Lung microvascular endothelial cell (primary cell): ENCODE measurements at places on chromosomes 16 and 17. TPM values are rescaled to one million over a fixed set of nuclear protein-coding genes. Genes with fewer than 3 reads are reported as not detected.

Gene C17orf100
- total RNA-seq, result 0.22 and 0.40 TPM in 2 replicates

DNA sequence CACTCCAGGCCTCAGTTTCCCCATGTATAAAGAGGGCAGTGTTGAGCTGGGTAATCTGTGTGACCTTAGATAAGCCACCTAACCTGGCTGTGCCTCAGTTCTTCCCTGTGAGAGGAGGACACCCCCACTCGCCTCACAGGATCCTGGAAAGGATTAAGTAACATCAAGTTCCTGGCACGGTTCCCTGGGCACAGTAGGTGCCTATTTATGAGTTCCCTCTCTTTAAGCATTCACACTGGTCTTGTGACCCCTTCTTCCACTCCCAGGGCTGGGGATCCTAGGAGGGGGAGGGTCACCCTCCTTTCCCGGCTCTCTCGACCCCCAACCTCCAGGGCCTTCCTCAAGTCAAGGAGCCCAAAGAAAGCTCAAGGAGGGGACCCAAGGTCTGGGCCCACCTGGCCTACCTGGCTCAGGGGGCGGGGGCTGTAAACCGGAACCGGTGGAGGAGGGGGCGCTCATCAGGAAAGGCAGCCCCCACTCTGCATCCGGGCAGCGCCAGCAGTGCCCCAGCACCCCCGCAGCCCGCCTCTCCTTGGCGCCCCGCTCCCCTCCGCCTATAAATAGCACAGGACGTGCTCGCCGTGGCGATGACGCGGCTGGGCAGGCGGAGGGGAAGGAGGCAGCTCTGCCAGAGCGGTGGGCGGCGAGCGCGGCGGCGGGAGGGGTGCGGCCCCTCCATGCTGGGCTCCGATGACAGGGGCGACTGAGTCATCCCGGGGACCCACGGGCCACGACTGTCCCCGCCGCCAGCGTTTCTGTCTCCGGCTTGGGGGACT is 9.4 kb downstream of the RPL19 start:
- DNase-seq, result peak; percentile 43

Gene ULK2
- 15.3 and 35.5 TPM in 2 replicates for total RNA-seq

DNA sequence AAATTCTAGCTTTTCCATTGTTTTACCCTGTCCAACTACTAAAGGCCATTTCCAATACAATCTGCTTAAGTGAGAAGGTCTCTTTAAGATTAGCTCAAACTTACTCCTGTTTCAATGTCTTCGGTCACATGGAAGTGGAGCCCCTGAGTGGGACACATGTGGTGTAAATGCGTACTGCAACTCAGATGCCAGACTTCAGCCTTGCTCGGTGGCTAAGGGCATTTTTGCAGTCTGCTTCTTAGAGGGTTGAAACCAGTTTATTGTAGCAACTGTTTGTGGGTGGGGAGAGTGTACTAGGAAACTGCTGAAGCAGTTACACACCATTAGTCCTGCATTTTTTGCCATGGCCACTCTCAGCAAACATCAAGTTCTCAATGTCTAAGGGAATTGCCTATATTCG is 140.6 kb downstream of the PARN start:
- peak; percentile 8 for DNase-seq

DNA sequence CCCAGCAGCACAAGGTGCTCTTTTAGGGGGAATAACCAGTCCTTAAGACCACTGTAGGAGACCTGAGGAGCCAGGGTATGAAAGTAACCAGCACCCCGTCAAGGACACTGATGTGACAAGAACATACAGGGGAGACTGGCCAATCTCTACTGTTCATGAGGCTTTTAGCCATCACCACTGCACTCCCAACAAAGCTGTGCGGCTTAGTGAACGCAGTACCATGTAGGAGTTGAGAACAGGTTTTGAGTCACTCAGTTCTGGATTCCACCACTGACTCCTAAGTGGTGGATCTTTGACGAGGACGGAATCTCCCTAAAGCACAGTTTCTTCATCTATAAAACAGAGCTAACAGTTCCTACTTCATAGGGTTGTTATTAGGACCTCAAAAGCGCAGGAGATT is 26.8 kb downstream of the COG4 start:
- no peak for DNase-seq

DNA sequence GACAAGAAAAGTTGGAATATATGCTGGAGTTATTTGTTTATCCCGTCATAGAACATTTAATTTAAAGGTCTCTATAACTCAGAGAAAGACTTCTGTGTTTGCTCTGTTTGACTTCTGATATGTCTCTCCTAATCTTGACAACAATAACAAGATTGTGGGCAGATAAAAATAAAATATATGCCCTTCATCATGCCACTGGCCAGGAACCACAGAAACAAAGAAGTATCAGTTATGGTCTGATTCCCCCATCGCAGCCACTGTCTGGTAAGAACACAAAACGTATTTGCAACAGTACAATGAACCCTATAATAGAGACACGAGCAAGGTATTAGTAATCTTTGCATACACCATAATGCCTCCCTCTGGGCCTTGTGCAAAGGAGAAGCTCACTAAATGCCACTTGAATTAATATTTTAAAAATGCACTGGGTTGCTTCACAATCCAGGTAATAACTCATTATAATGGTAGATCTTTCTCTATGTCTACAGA is 1498.3 kb downstream of the CDH11 start:
- DNase-seq, result no peak

DNA sequence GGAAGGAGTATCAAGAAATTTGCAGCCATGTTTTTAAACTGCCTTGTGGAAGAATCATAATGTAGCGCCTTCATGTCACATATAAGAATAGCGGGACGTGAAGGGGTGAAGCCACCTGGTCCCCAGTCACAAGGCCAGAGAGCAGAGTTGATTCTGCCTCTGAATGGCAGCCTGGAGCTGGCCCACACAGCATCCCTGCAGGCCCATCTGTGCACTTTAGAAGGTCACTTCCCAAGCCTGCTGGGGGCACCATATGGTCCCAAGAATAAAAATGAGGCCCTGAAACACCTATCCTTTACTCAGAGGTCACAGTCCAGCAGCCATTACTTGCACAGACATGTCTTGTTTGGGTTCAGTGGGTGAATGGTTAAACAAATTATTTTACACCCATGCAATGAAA is 15.0 kb downstream of the CD300E start:
- no peak for DNase-seq

DNA sequence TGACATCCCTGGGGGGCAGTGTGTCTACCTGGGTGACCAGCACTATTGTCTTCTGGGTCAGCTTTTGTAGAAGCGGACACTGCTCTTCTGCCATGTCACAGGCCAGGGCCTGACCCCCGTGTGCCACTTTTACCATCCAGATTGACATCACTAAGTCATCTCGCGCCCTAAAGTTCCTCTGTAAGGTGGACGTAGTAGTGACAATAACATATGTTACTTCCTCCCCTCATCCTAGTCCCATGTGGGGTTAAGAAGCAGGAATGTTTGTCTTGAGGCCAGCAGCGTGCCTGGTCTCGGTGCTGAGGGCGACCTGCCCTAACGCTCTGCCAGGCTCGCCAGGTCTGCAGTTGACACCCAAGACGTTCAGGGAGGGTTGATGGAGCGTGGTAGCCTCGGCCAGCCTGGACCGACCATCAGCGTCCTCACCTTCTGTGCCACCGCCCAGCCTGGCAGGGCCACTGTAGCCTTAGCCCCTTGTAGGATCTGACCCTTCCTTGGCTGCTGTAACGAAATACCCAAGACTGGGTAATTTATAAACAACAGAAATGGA is 20.7 kb downstream of the GAA start:
- no peak for DNase-seq
